Kasumi-1 (cell line): ENCODE measurements at places on chromosomes 12 and 14.

GRCh38 chr12:77003246-77003645 is 62.1 kb downstream of the E2F7 start:
- no peak for DNase-seq

DNA sequence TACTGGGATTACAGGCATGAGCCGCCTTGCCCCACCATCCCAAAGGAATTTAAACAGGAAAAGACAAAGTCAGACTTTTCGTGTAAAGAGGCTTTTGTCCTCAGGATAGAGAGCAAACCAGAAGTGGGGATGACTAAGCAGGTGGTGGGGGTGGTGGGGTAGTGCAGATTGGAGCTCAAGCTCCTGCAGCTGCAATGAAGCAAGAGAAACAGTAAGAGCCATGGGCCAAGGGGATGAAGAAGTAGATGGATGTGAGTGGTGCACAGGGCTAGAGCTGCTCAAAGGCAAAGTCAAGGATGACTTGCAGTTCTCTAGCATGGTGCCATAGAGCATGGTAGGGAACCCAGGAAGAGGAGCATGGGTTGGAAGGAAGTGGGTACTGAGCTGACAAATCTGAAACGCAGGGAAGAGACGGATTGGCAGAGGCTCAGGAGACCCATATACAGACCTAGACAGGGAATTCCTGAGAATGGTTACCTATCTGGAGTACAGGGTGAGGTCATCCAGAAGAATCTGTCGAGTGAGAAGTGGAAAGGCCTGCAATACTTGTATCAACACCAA is 11.4 kb upstream of the RNF34 start:
- no peak for DNase-seq

DNA sequence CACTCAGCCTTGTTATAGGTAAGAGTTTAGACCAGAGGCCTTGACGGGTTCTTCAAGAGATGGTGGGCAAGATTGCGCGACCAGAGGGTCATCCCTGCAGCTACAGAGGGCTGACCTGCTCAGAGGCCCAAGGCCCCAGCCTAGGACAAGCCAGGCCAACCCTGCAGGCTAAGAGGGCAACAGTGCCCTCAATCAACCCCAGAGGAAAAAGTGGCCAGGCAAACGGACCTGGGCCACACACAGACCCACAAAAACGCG is 1.3 kb downstream of the SSH1 start:
- DNase-seq = no peak

DNA sequence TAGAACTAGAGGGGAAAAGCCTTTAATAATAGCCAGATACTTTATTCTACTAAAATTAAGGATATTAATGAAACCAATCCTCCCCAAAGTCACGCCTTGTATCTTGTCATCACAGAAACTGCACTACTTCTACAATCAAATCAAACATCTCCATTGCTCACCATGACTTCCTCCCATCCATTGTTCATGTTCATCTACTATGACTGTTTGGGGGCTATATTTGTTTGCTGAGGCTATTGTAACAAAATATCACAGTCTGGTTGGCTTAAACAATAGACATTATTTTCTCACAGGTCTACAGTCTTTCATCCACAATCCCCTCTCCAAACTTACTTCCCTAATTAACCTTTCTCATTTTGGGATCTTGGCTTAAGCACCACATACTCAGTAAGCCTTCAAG is 193.6 kb upstream of the FSCB start:
- no peak for DNase-seq

- no peak for DNase-seq
Observed at GRCh38 chr14:92538412-92538985, 24.9 kb downstream of the RIN3 start.

DNA sequence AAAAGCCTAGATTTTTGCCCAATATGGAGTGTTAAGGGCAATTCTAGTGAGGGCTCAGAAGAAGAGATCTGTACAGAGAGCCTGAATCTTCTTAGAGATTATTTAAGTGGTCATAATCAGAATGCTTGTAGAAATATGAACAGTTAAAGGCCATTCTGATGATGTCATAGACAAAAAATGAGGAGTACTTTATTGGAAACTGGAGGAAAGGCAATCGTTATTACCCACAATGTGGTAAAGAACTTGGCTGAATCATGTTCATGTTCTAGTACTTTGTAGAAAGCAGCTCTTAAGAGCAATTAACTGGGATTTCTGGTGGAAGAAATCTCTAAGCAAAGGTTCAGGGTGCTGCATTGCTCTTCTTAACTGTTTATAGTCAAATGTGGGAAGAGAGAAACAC is 36.4 kb upstream of the SYT10 start:
- DNase-seq = no peak

- no peak for DNase-seq
Observed at GRCh38 chr12:51330186-51330585, 6.2 kb upstream of the BIN2 start.

GRCh38 chr12:55188974-55189556 is 31.8 kb upstream of the OR10A7 start:
- DNase-seq = peak; percentile 94

- DNase-seq = no peak
Observed at GRCh38 chr12:128684352-128684751, 139.4 kb downstream of the SLC15A4 start.

DNA sequence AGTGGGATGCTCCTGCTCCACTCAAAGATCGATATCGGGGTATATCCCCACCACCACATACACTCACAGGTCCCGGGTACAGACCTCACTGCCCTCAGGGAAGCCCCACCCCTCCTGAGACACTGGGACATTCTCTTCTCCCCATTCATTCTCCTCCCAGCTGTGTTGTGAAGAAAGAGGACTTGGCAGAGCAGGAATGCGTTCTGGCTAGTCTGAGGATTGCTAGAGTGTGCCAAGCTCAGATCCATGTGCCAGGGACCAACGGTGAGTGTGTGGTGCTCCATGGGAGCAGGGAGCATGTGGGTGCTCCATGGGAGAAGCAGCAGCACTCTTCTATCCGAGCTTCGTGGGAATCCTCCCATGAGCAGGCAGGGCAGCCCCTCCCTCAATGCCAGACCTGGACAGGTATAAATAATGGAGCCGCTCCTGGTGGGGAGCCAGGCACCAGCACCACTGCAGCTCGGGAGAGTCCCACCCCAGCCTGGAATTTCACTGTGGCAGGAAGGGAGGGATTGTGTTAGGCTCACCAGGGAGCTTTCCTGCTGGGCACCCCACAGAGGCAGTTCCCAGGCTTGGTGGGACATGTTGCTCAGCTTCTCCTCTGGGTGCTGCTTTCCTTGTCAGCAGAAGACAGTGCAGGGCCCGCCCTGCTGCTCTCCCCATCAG is 2.3 kb upstream of the KRT5 start:
- no peak for DNase-seq

- DNase-seq = no peak
Observed at GRCh38 chr14:56796259-56796658, 14.0 kb downstream of the OTX2 start.

GRCh38 chr14:52473557-52473956 is 78.7 kb downstream of the TXNDC16 start:
- DNase-seq = peak; percentile 60

DNA sequence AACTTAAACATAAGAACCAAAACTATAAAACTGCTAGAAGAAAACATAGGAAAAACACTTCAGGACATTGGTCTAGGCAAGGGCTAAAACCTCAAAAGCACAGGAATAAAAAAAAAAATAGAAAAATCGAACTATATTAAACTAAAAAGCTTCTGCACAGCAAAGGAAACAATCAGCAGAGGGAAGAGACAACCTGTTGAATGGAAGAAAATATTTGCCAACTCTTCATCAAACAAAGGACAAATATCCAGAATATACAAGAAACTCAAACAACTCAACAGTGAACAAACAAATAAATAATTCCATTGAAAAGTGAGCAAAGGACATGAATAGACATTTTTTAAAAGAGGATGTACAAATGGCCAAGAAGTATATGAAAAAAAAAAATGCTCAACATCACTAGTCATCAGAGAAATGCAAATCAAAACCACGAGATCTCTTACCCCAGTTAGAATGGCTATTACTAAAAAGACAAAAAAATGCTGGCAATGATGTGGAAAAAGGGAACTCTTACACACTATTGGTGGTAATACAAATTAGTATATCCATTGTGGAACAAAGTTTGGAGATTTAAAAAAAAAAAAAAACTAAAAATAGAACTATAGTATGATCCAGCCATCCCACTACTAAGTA is 152.0 kb downstream of the NDUFA12 start:
- no peak for DNase-seq

DNA sequence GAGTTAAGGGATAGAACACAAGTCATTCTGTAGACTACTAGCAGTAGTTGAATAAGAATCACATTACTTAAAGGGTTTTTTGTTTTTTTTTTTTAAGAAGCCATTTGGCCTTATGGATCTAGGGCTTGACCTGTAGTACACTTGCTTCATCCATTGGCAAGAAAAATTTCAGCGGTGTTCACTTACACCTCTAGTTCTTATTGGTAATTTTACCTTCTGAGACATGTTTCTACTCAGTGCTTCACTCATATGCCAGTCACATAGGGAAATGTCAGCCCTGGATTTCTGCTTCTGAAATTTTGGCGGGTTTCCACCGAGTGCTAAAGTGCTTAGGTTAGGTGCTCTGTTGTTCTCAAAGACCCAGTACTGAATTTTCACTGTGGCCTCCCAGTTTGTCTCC is 72.9 kb downstream of the FRMD6 start:
- no peak for DNase-seq

DNA sequence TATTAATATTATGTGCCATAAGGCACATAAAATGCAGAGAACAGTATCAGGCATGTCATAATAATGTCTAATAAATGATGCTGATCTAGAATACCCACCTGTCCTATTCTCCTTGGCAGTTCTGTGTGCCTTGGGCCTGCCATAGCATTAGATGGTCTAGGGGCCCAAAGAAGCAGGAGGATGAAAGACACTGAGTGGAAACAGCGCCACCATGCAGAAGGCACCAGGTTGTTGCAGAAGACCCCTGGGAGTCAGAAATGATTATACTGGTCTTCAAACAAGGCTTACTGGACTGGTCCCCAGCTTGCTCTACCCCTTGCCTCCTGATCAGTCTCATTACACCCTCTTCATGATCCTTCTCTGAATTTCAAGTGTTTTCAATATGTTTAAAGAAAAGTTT is 353.3 kb downstream of the GRIN2B start:
- DNase-seq = no peak

DNA sequence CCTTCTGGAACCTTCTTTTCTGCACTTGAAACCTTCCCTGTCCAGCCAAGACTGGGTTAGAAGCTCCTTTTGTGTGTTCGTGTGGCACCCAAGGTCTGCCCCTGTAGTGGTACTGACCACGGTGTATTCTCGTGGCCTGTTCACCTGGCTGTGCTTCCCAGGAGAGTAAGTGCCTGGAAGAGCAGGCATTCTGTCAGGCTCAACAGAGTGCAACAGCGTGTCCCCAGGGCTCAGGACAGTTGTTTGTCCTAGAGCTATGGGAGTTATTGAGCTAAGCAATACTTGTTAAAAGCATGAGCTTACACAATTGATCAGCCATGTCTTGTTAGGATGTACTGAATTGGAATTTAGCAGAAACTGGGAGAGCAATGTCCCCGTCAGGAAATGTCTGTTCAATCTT is 12.9 kb upstream of the SLC38A2 start:
- DNase-seq = no peak

DNA sequence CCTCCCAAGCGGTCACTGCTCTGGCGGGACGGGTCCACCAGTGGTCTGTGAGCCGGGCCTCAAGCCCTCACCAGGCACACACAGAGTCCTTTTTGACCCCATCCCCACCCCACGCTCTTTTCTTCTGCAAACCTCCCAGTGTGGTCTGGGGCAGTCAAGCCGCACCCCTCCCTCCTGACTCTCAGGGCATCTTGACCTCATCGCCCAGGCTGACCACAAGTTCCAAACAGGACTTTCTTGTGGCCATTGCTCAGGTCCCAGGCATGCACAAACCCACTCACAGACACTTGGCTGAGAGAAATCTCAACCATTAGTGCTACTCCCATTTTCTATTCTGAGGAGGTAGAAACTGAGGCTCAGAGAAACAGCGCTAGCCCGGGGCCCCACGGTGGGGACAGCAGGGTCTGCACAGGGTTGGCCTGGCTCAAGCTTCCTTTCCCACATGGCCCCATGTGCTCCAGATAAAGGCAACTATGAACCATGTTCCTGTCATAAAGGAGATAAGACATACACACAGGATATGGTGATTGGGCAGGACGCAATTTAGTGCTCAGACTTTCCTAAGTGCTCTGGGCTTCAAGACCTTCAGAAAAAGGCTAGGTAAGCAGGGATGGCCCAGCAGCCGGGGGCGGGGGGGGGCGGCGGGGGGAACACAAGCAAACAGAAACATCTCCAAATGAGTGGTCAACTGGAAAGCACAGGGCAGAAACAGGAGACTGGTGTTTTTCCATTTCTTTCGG is 69.6 kb downstream of the ITPK1 start:
- DNase-seq = no peak

GRCh38 chr14:80705241-80705980 is 236.1 kb downstream of the CEP128 start:
- no peak for DNase-seq

DNA sequence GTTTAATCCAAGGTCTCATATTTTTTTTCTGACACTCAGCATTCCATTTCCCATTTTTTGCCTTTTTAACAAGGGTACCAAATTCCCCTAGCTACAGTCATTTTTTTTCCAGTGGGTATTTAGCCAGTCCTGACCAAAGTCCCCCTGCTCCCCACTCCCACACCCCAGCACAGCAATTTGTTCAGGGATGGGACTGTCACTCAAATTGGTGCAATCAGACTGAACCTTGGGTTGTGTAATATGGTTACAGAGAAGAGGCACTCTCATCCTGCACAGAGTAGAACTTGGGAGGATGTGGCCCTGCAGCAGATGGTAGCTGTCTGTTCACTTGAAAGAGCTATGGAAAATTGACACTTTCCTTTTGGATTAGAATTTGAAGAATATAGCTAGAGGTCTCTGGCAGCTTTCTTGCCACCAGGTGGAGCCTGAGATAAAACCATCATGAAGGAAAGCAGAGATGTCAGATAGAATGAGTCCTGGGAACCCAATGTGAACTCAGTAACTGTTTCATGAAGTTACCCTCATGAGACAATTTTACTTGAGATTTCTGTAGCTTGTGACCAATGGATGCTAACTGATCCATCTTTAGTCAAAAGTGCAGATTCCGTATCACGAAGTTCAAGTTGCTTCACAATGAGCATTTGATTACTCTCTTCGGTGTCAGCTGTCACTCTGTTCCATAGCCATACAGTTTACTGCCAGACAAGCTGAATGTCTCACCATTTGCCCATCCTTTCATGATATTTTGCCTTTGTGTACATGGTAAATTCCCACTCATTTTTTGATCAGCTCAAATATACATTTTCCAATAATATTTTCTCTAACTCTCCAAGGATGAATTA is 394.0 kb upstream of the SYT1 start:
- peak; percentile 51 for DNase-seq

- no peak for DNase-seq
Observed at GRCh38 chr14:43165651-43166050, 1341.4 kb downstream of the FSCB start.
